Lung microvascular endothelial cell (primary cell): ENCODE measurements at places on chromosomes 11 and 22. TPM values are rescaled to one million over a fixed set of nuclear protein-coding genes. Genes with fewer than 3 reads are reported as not detected.

DNA sequence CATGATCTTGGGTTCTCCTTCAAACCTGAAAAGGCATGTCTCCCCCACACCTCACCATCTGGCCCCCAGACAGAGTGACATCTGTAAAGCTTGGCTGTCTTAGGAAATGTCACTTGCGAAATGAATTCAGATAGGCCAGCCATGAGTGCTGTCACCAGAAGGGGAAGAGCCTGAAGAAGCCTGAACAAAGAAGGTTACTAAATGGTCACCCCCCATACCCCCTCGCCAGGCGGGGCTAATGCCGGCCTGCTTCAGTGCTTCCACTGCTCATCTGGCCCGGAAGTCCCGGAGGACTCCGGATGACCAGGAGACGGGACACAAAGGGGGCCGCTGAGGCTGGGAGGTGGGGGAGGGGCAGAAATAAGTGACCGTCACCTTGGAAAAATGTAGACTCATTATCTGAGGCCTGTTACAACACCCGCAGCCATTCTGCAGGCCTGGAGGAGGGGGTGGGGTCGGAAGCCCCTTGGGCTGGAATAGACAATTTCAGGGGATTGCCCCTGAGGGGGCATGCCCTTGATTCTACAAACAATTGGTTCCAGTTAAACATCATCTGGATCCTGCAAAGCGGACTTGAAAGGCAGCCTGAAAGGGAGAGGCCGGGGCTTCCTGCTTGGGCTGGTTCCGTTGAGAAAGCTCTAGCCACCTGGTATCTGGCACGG lies 43.2 kb downstream of the NAT10 start:
- no peak for DNase-seq

GRCh38 chr11:74307434-74307833 lies 4.0 kb downstream of the P4HA3 start:
- peak; percentile 69 for DNase-seq

DNA sequence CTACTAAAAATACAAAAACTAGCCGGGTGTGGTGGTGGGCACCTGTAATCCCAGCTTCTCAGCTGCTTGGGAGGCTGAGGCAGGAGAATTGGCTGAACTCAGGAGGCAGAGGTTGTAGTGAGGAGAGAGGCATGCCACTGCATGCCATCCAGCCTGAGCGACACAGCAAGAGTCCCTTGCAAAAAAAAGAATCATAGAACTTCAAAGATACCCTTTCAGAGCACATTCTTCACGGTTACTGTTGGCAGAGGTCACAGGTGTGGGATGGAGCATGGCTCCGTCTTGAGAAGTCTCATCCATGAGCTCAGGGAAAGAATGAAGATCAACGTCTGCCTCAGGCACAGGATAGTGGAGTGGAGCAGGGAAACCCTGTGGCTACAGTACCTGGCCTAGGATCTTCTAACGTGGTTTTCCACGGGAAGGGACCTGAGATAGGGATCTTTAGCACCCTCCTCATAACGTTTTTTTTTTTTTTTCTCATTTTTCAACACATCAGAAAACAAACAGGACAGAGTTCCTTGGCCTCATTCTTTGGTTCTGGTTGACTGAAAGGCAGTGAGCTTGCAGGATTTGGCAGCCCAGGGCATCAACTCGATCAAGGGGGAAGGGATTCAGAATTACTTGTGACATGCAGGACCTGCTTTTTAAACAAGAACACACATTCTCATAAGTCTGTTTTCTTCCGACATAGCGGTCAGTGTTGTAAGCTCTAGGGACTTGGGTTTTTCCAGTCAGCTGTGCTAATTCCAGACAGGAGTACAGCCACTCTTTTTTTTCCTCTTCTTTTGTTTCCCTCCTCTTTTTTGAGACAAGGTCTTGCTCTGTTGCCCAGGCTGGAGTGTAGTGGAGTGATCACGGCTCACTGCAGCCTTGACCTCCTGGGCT lies 22.8 kb downstream of the F2 start:
- DNase-seq, result no peak

The TRIM66 gene
- 2.2 and 4.0 TPM in 2 replicates for total RNA-seq

The CCDC88B gene
- total RNA-seq, result 0.79 and 1.7 TPM in 2 replicates
